ENCODE measurements at places on chromosomes 11 and 22.
A peak's percentile ranks its signal among the peaks of the same experiment; 100 is the strongest.

DNA sequence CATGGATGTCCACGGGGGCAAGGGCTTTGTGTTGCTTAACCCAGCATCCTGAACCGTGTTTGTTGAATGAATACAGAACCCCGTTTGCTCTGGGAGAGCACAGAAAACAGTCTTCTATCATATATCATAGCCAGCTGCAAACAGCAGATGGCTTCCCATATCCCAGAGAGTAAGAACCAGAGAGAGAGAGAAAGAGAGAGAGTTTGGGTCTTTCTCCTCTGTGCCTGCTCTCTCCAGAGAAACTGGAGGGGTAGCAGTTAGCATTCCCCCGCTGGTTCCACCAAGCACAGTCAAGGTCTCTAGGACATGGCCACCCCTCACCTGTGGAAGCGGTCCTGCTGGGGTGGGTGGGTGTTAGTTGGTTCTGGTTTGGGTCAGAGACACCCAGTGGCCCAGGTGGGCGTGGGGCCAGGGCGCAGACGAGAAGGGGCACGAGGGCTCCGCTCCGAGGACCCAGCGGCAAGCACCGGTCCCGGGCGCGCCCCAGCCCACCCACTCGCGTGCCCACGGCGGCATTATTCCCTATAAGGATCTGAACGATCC is 440 bp upstream of the TIMP3 start:
- no peak for DNase-seq

- DNase-seq, result no peak
These were observed 500.6 kb upstream of the CHORDC1 start for GRCh38 chr11:90723475-90723874.

GRCh38 chr11:64251016-64251752 is at the start of gene PLCB3:
TSS of gene PLCB3 (plus strand) at chr11:64251530. CDS start at chr11:64251650, 120 bp downstream.
- DNase-seq, result no peak

DNA sequence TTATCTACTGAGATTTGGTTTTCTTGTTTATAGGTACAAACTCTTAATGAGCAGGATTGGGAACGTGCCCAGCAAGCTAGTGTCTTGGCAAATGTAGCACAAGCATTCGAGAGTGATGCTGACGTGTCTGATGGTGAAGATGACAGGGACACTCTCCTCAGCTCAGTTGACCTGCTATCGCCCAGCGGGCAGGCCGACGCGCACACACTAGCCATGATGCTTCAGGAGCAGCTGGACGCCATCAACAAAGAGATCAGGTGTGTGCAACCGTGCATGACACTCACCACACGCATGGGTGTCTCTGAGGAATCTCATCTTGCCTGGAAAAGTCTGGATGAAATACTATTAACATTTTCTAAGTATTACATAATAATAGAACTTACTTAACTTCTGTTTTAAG is 54.7 kb upstream of the CTTN start:
- DNase-seq, result no peak

DNA sequence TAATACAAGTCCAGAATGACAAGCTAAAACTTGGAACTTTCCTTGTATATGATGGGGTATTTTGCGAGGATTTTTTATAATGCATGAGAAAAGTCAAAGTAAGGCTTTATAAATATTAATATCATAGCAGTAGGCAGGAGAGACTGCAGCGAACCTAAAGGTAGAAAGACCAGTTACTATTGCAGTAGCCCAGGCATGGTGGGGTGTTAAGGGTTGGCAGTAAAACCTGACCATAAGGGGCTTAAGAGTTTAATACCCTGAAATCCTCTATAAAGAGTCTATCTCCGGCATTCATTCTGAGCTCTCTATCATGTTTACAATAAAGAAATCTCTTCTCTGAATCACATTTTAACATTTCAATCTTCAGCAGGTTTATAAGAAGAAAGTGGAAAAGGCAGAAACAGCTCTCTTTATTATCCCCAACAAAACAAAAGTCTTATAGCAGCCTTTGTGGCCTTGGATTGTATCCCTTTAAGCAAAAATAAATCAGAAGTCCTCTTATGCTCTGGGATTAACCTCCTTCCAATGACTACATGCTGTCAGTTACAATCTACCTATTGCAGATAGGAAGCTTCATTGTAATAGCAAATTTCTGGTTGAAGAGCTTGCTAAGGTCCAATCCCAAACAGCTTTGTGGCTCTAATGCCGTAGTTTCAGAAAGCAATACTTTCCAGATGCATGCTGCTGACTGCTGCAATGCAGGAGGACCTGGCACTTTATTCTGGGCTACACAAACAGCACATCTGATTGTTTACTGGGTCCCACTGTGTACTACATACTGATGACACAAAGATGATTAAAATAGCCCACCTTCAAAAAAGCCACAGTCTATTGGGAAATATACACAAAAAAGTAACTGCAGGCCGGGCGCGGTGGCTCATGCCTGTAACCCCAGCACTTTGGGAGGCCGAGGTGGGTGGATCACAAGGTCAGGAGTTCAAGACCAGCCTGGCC is 45.8 kb downstream of the SIK3 start:
- no peak for DNase-seq

GRCh38 chr11:116829525-116830183 is at the start of gene APOC3:
TSS of gene APOC3 (plus strand) at chr11:116829907. CDS start at chr11:116830583, 676 bp downstream.
- DNase-seq, result no peak

DNA sequence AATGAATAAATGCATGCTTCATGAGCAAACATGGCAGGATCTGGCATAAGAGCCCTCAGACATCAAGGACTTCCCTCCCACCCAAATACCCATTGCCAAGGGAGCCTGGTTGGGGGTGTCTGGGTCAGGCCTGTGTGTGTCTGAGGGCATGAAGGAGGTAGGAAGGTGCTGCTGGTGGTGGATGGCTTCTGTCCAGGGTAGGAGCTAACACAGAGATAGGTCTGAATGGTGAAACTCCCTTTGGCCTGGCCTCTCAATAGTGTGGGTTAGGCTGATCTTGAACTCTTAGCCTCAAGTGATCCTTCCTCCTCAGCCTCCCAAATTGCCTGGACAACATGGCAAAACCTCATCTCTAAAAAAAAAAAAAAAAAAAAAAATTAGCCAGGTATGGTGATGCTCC is 2.8 kb downstream of the AMPD3 start:
- no peak for DNase-seq

DNA sequence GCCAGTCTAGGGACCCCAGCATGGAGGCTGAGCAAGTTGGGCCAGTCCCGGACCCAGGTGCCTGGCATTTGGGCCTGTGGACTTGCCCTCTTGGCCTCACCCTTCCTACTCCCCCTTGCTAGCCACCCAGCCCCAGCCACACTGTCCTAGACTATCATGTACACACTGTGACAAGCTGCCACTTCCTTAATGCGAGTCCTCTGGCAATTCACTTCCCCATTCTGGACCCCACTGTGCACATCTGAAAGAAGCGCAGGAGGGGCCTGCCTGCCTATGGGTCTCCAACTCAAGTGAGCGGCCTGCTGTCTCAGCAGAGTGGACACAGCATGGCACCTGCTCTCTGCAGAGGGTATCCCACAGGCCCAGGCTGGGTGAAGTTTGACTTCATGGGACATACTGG is 68.5 kb upstream of the LMO1 start:
- DNase-seq, result no peak

- no peak for DNase-seq
These were observed 173.9 kb downstream of the DDX10 start for GRCh38 chr11:108838792-108839105.

DNA sequence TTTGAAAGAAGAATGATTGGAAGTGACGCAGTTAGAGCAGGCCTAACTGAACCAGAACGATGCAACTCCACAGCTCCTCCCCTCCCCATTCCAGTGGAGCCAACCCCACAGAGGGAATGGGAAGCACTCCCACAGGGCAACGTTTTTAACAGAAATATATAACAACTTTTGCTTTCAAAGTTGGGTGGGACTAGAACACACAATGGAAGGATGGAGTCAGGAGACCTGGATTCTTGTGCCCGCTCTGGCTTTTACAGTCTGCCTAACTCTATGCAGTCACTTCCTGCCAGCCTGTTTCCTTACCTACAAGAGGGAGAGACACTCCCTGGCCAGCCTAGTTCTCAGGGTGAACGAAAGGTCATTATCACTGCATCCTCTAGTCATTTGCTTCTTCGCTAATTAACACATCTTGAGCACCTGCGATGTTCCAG is 75.5 kb downstream of the PACSIN2 start:
- no peak for DNase-seq

GRCh38 chr11:50037251-50037650 is 4.6 kb downstream of the OR4C45 start:
- no peak for DNase-seq

- DNase-seq, result no peak
These were observed 143.4 kb downstream of the MAML2 start for GRCh38 chr11:96199563-96200025.

DNA sequence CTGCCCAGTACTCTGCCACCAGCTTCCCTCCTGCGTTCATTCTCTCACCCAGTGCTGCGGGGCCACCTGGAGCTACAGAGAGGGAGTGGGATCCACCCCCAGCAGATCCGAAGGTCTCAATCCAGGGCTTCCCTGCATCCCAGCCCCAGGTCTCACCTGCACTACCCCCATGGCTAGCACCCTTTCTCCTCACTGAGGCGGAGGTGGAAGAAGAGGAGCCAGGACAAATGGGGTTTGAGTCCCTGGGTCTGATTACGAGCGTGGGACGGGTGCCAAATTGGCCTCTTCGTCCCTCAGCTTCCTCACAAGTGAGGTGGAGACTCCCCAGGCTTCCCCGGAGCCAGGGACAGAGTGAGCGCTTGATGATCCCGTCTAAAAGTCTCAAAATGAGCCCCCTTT is 64.2 kb downstream of the NFAM1 start:
- DNase-seq, result no peak

DNA sequence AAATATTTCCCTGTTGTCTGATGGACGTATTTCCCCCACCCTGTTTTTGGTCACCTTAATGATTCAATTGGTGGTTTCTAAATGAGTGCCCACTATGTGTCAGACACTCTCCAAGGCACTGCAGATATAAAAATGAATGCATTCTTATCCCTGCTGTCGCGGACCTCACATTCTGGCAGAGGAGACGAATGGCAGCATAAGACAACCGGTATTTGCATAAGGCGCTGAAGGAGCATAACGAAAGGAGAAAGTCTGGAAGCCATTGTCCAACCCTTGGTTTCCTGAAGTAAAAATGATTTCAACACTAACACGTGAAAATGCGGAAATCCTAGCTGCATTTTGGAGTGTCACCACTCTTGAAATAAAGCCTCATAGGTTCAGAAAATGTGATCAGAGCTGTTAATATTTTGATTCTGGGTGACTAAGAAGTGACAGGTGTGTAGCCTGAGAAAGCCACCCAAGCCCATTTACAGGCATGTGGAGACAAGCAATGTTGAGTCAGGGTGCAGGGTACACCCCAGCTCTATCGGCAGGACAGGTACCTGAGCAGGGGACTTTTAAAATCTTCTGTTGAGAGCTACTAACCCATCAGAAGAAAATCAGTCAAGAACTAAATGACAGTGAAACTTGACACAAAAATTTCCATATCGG is 10.1 kb upstream of the GAB2 start:
- no peak for DNase-seq

DNA sequence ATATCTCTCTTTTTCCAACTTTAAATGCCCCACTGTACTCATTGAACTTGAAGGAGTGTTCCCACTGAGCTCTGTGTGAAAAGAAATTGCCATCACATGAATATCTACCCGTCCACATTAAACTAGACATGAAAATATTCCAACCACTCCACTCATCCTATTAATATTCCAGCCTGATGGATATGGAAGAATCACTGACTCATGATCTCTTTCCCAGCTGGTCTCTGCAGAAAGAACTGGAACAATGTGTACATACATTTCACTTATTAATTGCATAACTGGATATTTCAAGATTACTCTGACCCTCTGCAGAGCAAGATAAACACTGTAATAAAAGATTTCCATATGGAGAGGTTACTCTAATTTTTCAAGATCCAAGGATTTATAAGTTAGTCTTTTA is 711.1 kb upstream of the LRRC4C start:
- no peak for DNase-seq

- DNase-seq, result no peak
These were observed 264.1 kb downstream of the MN1 start for GRCh38 chr22:27537501-27537900.

DNA sequence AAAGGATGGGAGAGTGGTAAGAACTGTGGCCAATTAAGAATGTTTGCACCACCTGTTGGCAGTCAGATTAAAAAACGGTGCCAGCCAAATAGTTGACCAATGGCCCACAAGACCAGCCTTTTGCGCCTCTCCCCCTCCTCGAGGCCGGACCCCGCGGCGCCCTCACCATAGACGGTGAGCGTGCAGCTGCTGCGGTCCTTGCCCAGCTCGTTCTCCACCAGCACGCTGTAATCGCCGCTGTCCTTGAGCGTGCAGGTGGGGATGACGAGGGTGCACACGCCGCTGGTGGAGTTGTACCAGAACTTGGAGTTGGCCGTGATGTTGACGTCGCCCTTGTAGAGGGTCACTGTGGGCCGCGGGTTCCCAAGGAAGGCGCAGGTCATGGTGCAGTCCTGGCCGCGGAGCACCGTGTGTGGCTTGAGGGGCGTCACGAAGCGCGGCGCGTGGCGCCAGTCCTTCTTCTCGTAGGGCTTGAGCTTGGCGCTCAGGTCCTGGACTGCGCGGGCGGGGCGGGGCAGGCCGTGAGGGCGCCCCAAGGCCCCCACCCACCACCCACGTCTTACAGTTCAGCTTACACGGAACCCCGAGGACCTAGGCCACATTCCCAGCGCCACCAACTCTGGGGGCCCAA is 7.2 kb downstream of the TMEM86A start:
- DNase-seq, result no peak

DNA sequence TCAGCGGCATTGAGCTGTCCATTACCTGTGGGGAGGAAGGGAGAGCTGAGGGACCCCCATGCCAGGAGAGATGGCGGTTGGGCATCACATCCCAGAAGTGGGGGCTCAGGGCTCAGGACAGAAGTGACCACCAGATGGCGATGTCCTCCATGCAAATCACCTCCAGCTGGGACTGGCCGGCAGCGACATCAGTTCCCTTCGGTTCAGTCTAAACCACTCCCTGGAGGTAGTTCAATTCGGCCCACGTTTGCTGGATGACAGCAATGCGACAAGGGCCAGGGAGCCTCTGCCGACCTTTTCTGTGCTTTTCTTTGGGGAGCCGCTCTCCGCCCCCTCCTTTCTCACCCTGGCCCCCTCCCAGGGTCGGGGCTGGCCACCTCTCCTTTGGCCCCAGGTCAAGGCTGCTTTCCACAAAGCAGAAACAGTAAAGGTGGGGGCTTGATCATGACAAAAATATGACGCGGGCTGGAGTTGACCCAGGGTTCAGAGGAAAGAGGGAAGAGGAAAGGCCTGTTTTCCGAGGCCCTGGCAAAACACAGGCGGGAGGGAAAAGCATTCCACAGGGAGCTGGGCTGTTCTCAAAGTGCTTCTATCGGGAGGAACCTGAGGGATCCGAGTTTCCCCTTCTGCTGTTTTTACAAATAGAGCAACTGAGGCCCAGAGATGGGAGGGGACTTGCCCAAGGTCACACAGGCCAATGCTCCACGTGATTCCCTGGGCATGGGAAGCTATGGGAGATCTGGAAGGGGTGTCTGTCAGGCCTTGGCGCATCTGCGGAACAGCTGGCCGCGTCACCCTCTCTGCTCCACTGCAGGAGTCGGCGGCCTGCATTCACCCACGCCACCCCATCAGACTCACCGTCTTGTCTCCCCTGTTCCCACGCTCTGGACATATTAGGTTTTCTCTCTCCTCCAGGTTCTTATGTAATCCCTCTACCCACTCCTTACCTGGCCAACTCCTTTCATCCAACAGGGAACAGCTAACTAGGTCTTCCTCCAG is 54.7 kb downstream of the FBXO7 start:
- peak; percentile 18 for DNase-seq

GRCh38 chr11:98136357-98136756 is 884.4 kb upstream of the CNTN5 start:
- no peak for DNase-seq

- no peak for DNase-seq
These were observed 40.1 kb upstream of the CLMP start for GRCh38 chr11:123235117-123235655.

GRCh38 chr11:93654226-93654625 is 7.3 kb upstream of the CEP295 start:
- no peak for DNase-seq
